Right ventricle myocardium inferior (tissue), 1 donor: ENCODE measurements at places on chromosomes 2 and 18. TPM values are rescaled to one million over a fixed set of nuclear protein-coding genes. Genes with fewer than 3 reads are reported as not detected.

- no peak for DNase-seq
Observed at GRCh38 chr2:27831279-27832050, 58.7 kb downstream of the RBKS start.

DNA sequence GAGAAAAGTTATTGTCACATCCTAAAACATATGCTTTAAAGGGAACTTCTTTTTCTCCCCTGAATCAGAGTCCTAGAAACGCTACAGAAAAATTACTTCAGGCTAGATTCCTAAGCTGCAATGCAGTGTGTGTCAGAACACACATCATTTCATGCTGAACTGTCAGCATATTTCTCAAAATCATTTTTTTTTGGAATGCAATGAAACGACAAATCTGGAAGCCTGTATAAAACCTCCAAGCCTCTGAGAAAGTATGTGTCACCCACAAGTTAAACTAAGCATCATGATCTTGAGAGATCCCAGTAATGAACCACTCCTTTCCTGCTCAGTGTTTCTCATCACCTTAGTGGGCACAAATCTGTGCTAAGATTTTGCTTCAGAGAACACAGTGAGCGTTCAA, 276.2 kb downstream of the ZNF521 start:
- no peak for DNase-seq

Gene OTOS
- not detected for total RNA-seq

Gene FLACC1
- 6.5 TPM for total RNA-seq

- DNase-seq = no peak
Observed at GRCh38 chr2:234191819-234192407, 141.4 kb downstream of the SPP2 start.

- no peak for DNase-seq
Observed at GRCh38 chr2:208000701-208001395, 24.5 kb downstream of the PLEKHM3 start.

GRCh38 chr2:4539121-4539520, 835.7 kb downstream of the DCDC2C start:
- peak; percentile 51 for DNase-seq

Gene LIMS2
- total RNA-seq = 260 TPM

DNA sequence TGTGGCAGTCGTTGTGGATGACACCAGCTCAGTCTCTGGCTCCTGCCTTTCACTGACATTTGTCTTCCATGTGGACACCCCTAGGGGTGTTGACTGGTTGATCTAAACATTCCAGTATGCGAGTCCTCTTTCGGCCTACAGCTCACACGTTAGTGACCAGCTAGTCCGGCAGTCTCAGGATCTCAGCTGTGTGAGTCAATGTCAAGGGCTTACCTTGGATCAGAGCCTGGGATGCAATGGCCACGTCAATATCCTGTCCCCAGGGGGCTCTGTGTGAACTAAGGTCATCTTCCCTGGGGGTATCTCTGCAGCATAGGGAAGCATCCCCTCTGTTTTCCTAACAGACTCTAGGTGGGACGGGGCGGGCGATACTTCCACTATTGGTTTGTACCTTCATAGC, 35.1 kb upstream of the YWHAQ start:
- DNase-seq = no peak
